ENCODE measurements at places on chromosomes 2 and 18. TPM values are rescaled to one million over a fixed set of nuclear protein-coding genes. Genes with fewer than 3 reads are reported as not detected.

BCL2 gene
- 1.6 TPM for total RNA-seq

FRZB gene
- total RNA-seq, result 0.66 TPM

LOXL3 gene
- total RNA-seq, result 155 TPM

UPP2 gene
- total RNA-seq, result not detected

LAMA1 gene
- 0.92 TPM for total RNA-seq

SLC30A3 gene
- 0.19 TPM for total RNA-seq

SLC23A3 gene
- total RNA-seq, result 1.6 TPM

B3GNT7 gene
- total RNA-seq, result 0.26 TPM

SCN1A gene
- total RNA-seq, result 0.25 TPM

GPR55 gene
- total RNA-seq, result not detected

SPATA3 gene
- total RNA-seq, result not detected

AGXT gene
- total RNA-seq, result not detected
